NCI-H1930 (cell line): ENCODE measurements at places on chromosomes 1 and 21.

GRCh38 chr1:47031059-47031458 lies 7.6 kb downstream of the CYP4X1 start:
- DNase-seq = no peak

DNA sequence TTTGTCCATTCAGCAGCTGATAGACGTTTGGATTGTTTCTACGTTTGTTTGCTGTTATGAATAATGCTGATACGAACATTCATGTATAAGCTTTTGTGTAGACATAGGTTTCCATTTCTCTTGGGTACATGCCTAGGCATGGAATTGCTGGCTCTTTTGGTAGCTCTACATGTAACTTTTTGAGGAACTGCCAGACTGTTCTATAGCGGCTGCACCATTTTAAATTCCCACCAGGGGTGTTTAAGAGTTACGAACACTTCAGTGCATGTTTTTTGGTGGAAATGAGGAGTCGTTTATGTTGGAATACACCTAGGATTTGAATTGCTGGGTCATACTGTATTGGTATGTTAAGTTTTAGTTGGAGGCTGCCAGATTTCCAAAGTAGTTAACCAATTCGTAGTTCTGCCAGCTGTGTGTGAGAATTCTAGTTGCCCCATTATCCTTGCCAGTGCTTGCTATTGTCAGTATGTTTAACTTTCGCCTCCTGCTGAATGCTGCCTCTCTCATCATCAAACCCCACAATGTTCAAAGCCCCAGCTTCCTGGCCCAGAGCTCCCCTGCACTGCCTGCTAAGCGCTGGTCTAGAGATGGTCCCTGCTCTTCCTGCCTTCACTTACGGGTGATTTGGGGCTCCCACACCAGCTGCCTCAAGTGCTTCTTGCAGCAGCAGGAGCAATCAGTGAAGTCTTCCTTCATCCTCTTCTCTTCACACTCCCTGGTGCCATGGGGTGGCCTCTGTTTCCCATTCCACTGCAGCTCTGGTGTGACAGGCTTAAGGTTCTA lies 81.0 kb downstream of the MAN1C1 start:
- no peak for DNase-seq

DNA sequence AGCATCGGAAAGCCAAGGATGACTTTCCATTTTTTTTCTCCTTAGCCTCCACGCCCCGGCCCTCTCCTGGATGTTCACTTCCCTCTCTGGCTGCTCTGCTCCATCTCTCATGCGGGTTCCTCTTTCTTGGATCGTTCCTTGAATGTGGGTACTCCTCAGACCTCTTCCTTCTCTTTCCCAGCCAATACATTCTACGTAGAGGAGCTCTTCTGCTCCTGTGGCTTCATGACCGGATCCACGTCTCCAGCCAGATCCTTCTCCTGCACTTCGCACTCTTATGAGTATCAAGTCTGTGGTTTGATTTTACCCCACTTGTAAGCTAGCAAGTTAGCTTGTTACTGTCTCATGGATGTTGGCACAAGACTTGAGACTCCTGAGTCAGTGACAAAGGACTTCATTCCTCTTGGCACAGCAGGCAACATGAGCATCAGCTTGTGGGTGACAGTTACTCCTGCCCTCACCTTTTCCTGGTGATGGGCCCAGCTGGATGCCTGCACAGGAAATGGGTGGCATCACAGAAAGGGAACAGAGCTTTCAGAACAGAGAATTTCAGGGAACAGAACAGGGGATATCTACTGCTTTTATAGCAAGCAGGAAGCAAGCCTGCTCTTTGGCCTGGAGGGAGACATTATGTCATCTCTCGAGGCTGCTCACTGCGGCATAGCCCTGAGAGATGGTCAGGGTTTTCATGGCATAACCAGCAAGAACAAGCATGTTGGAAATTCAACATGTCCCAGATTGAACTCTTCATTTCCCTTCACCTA lies 100.1 kb upstream of the KIF26B start:
- DNase-seq = no peak

- DNase-seq = no peak
These were observed 829 bp downstream of the SPEN start for GRCh38 chr1:15848143-15848928.

DNA sequence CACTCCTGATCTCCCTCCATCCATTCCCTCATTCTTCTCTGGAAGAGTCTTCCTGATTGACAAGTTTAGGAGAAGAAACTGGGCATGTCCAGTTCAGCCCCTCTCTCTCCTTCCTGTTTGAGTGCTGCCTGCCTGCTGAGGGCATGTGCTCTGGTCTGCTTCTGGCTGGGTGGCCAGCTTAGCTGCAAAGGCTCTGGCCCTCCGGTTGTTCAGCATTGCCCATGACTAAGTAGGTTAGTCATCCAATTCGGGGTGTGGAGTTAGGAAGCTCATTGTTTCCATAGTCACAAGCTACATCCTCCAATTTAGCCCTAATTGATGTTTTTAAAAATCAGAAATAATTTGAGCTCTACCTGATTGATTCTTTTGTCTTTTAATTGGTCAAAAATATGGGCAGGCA lies 25.6 kb upstream of the PLA2G2E start:
- no peak for DNase-seq

DNA sequence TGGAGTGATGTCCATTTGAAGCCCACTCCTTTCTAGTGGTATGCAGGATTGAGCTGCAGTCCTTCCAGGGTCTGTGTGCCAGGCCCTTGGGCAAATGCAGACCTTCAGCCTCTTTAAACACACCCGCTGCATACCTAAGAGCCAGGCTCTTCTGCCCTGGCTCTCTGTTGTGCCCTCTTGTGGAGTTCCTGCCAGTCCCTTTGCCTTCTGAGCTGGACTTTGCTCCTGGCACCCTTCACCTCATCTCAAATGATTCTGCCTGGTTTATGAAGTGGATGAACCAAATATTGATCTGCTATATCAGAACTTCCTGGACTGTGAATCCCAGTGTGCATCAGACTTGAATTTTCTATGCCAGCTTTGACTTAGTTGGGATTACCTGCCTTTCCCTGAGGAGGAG lies 158.8 kb downstream of the URB2 start:
- no peak for DNase-seq

DNA sequence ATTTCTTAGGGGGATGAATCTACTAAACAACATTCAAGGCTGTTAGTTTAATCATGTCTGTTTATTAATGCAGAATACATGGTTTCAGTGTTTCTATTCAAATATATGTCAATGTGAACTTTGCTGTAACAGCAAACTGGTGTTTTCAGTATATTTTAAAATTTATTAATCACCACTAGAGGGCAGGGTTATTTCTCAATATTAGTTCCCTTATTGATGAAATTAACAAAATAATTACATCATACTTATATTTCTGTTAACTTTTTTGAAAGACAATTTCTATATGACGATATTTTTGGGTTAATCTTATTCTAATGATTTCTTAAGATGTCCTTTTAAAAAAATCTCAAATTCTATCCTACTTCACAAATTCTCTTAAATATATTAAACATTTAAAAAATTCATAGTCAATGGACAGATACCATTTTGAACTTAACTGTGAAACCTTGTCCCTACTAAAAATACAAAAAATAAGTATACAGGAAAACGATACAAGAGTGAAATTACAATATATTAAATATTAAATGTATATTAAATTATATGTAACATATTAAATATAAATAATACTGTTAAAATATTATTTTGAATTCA lies 1034.1 kb upstream of the PRMT6 start:
- DNase-seq = no peak

DNA sequence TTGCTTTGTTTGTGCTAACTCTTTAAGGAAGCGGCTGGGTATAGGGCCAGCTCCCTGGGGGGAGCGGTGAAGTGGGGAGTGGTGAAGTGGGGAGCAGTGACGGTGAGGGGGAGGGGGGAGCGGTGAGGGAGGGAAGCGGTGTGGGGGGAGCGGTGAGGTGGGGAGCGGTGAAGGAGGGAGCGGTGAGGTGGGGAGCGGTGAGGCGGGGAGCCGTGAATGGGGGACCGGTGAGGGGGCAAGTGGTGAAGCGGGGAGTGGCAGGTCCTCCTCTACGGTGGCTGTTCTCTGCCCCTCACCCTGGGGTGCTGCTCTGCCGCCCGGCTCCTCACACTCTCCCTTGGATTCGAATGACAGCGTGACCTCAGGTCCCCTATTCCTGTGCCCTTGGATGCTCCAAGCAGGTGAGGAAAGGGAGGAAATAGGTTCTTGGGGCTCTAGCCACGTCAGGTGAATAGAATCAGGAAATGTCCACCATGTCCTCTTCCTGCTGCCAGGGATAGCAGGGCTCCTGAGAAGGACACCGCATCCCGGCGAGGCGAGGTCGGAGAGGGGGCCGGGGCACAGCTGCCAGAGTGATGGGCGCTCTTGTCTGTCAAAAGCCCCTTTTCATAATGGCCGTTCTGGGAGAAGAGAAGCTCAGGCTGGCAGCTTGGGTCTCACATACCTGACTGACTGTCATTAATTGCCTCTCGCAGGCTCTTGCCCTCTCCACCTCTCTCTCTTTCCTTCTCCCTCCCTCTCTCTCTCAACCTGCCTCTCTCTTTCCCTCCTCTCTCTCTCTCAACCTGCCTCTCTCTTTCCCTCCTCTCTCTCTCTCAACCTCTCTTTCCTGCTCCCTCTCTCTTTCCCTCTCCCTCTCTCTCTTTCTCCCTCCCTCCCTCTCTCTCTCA lies 134.2 kb downstream of the PGBD5 start:
- DNase-seq = no peak

DNA sequence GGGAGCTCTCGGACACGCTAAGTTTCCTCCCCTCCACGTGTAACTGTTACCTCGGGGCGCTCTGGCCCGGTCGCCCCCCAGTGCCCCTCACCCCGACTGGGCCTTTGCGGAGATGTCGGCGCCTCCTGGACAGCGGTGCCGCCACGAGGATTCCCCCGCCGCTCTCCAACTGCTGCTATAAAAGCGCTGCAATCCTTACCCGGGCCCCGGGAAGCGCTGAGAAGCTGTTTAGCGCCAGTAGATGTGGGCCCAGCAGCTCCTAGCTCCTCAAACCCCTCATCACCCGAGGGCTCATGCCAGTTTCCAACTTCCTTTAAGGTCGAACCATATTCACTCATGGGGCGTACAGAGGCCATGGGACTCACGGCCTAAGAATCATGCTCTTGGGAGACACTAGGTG lies 361 bp upstream of the LMX1A start:
- no peak for DNase-seq

GRCh38 chr1:14136881-14137280 lies 436.9 kb downstream of the PRDM2 start:
- DNase-seq = no peak

GRCh38 chr1:107532318-107532717 lies 391.5 kb downstream of the NTNG1 start:
- no peak for DNase-seq

DNA sequence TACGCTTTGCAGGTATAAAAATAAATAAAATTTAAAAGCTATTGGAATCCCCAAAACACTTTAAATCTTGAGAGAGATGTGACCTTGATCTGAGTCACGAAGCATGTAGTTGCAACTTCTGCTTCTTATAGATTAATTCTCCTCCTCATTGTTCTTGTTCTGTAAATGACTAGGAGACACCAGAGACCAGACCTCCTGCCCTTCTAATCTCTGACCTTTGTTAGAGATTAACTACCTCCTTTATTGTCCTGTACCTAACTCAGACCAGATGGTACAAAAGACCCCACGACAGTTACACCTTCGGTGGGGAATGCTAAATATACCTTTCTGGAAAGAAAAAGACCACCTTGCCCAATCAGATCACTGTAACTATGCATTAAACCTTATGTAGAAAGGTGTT lies 76.9 kb upstream of the NEK2 start:
- no peak for DNase-seq

DNA sequence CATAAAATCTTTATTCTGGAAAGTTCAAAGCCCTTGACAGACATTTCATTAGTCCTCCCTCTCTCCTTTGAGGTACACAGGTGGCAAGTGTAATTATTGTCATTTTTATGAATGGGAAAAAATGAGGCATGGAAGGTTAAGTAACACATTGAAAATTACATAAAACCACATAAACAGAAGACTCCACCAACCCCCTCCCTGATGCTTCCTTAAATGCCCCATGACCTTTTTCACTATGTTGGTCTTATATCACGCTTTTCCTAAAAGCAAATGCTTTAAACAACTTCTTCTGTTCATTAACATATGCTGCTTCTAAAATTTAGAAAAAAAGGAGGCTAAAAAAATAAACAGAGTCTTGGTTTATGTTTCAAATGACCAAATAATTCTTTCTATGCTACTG lies 648.4 kb downstream of the PTPRC start:
- DNase-seq = no peak

GRCh38 chr1:222021129-222021528 lies 279.2 kb upstream of the DUSP10 start:
- DNase-seq = no peak

- DNase-seq = no peak
These were observed 450.7 kb downstream of the NEGR1 start for GRCh38 chr1:71831646-71832045.

DNA sequence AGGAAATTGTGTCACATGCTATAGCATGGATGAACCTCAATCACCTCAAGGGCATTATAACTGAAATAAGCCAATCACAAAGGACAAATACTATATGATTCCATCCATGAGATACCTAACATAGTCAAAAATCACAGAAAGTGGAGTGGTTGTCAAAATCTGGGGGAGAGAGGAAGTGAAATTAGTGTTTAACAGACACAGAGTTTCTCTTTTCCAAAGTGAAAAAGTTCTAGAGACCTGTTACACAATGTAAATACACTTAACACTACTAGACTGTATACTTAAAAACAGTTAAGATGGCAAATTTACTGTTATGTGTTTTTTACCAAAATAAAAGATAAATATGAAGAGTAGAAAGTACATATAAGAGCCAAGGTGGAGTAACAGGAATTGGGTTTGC lies 31.8 kb downstream of the ZNF644 start:
- no peak for DNase-seq

- no peak for DNase-seq
These were observed 106.3 kb downstream of the TGFB2 start for GRCh38 chr1:218451415-218451814.

GRCh38 chr1:4668743-4669700 lies 14.6 kb downstream of the AJAP1 start:
- no peak for DNase-seq

DNA sequence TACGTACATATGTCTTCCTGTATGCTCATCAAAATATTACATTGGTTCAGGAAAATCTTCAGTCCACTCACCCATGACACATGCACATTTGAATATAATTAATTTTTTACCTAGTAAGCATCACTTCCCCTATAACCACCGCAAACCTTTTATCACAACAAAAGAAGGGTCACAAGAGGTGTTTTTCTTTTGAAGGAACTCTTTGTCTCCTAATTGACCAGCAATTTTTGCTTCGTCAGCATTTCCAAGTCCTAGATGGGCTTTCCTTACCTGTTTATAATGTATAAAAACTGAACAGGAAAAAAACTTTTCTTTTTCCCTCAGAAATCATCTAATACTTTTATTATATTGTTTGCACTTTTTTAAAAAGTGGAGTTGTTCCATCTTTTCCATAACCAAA lies 631.3 kb downstream of the PLA2G4A start:
- DNase-seq = no peak
